ENCODE measurements at places on chromosomes 1 and 21.

DNA sequence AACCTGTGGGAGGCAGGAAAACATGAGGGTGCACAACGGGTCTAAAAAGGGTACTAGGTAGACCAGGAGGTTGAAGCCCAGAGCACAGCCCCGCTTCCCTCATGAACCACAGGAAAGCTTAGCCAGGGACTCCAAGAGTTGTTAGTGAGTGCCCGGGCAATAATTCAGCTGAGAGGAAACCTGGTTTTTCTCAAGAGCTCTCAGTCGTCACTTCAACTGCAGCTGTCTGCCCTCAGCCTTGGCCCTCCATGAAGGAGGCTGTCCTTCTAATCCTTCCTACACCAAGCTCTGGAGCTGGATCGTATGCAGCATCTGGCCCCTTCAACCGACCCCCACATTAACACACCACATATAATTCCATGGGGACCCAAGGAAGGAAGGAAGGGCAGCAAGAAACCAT is 77.0 kb upstream of the BACE2 start:
- no peak for DNase-seq

- DNase-seq: no peak
These were observed 19.9 kb upstream of the DNAJC6 start for GRCh38 chr1:65289449-65289848.

GRCh38 chr1:29506678-29507225 is 270.4 kb downstream of the PTPRU start:
- no peak for DNase-seq

- DNase-seq: no peak
These were observed at the start of gene TAS1R3 for GRCh38 chr1:1331068-1331965. TSS of gene TAS1R3 (plus strand) at chr1:1331280. CDS start at chr1:1331346, 66 bp downstream.

DNA sequence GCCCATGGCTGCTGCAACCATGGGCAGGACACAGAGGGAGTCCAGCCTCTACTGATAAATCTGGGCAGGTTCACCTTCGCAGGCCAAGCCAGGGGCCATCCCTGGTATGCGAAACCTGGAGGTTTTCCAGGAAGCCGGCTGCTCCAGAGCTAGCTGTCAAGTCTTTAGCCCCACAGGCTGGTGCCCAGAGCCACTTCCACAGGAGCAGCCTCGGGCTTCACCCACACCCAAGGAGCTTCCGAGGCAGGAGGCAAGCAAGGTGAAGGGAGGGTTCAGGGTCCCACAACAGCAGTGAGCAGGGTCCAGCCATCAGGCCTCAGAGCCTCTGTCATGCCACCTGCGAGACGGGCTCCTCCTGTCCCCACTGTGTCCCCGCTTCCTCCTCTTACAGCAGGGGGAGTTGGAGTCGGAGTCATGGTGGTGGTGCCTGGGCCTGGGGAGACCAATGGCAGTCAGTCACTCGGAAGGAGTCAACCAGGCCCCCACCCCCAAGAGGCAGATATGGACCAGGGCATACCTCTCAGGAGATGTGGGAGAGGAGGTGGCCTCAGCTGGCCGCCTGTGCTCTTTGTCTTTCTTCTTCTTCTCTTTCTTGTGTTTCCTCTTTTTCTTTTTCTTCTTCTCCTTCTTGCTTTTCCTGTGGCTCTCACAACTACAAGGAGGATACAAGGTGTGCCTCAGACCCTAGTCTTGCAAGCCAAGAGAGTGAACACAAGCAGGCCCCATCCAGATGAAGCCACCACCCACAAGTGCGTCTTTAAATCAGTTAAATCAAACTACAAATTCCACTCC is 2.1 kb downstream of the C1orf35 start:
- DNase-seq: no peak

DNA sequence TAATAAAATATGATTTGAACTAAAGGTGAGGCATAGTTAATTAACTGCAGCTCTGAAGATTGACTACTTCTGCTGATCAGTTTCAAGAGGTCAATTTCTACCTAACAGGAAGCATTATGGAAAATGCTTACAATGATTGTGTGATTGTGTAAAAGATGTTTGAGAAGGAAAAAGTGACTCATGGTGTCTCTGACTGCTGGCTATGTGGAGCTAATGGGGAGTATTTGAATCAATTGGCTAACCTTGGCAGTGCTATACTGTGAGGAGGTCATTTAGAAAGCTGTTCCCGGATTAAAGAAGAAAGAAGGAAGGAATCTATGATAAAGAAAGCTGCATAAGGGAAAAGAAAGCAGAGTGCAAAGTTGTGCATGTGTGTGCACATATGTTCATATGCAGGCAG is 376.5 kb downstream of the ADGRL2 start:
- DNase-seq: peak; percentile 35

DNA sequence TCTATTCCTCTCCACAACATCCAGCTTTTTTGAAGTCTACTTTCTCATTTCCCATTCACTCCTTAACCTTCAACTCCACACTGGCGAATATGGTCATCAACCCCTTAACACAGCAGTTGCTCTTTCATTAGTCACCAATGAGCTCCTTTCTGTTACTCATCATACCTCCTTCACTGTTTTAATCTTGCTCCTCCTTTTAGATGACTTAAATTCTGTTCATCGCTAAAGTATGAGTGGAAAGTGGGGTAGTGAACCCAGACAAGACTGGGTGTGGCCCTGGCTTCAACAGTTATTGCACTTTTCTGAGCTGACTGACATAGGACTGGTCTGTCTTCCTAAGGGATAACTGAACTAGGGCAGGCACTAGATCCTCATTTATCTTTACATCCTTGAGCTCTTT is 51.3 kb downstream of the AKT3 start:
- DNase-seq: peak; percentile 47

DNA sequence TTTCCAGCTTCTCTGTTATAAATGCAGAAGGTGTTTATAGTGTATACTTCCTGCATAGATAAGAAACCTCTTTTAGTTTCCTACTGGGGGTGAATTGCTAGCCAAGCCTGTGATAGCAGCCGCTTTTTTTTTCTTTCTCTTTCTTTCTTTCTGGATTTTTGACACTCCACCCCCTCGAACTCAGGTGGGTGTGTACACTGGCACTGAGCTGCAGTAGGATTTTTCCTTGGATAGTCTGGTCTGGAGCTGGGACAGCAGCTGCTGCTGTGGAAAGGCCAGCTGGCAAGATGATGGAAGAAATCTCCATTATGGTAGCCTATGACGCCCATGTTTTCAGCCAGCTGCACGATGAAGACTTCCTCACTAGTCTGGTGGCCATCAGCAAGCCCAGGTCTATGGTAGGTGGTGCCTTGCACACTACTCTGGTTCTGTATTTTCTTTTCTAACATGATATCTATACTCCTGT is 122.5 kb upstream of the CACYBP start:
- no peak for DNase-seq

- DNase-seq: no peak
These were observed 26.9 kb upstream of the LRRC3 start for GRCh38 chr21:44428281-44428960.

- DNase-seq: no peak
These were observed 243.0 kb downstream of the TRABD2B start for GRCh38 chr1:47754221-47754620.

GRCh38 chr1:94552071-94552586 is 10.6 kb upstream of the F3 start:
- DNase-seq: no peak

GRCh38 chr1:210132582-210132981 is 100.0 kb upstream of the SERTAD4 start:
- DNase-seq: peak; percentile 13

DNA sequence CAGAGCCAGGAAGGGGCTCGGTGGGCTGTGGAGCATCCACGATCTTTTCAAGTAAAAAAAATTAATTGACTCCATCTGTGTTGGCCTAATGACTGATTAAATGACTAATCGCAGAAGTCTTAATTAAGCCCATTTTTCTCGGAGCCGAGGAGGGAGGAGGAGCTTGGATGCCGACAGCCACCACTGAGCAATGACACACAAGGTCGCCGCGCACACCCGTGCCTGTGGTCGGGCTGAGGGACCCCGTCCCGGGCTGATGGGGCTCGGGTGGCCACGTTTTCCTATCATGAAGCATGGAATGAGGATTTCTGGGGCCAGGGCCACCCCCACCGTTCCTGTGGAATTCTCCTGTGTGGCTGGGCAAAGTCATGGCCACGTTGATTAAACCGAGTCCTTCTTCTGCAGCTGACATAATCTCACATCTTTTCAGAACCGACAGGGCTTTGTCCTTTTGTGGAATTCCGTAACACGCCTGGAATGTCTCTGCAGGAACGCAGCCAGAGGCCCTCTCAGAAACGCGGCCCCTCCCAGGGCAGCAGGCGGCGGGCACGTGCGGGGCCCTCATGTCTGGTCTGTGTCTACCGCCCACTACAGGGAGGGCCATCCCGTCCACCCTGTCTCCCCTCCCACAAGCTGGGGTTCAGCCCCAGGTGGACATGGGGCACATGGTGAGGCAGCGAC is 60.7 kb downstream of the MORN1 start:
- peak; percentile 58 for DNase-seq

GRCh38 chr1:223214261-223214807 is 71.3 kb upstream of the TLR5 start:
- DNase-seq: no peak

DNA sequence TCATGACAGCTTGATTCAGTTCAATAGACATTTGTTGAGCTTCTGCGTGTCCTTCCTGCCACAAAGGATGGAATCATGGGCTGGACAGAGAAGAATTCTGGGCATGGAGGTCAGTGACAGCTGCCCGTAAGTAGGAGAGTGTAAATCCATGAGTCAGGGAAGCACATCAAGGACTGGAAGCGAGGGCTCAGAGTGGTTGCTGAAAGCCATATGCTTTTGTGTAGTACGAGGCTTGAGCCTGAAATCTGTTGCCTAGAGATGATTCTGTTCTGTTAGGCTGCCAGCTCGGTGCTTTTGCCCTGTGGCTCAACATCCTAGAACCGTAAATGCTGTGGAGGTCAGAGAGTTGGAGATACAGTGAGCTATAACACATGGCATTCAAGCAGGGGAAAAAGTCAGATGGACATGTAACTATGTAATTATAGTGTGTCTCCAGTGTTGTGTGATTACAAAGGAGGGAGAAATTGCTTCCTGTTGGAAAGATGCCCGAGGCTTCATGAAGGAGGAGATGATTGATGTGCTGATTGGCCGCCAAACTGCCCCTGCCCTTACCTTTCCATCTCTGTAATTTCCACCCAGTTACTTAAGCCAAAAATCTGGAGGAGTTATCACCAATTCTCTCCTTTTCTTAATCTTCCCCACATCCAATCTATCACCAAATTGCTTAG is 92.8 kb upstream of the CACNA1E start:
- DNase-seq: no peak

DNA sequence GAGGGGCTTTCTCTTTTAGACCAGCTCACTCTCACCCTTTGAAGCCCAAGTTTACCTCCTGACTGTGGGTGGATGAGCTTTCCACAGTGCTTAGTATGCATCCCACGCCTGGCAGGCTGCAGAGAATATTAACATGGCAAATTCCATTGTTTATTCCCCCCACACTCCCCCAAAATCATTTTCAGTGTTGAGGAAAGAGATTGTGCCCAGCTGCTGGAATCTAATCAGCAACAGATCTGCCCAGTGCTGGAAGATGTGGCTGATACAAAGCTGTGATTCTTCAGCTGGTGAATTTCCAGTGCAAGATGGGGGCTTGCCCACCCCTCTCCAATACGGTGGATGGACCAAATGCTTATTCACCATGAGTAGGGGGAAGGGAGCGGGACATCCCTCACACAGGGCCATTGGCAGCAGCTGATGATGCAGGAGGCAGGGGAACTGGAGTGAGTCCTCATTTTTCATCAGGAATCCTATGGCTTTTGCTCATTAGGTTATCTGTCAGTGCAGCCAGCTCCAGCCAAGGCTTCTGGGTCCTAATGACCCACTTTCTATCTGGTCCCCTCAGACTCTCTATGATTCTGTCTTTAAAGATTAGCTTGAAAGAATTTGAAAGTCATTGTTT is 39.7 kb upstream of the KCNA3 start:
- DNase-seq: no peak

DNA sequence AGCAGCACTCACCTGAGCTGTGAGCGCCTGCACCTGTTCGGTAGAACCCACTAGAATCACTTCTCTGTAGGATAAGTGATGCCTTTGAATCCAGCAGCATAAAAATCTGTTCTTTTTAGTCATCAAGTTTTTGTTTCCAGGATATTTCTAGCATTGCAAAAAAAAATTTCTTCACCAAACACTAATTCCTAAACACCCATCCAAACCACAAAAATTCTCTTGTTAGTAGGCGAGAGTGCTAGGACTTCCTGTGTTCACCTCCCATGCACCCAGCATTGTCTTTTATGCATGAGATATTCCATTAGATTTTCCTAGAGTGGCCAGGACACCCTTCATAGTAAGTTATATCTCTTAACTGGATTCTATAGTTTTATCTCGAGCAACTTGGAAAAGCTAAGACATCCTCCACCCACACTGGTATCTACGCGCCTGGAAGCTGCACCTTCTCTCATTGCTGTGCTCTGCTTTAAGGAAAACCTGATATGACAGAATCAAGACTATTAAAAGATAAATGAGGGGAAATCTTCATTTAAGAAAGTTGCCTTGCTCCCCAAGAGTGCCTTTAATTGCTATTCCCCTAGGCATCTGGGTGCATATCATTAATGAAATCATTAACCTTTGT is 12.3 kb downstream of the SERTAD4 start:
- DNase-seq: no peak

GRCh38 chr1:26938004-26938658 is 16.6 kb downstream of the NUDC start:
- DNase-seq: no peak

DNA sequence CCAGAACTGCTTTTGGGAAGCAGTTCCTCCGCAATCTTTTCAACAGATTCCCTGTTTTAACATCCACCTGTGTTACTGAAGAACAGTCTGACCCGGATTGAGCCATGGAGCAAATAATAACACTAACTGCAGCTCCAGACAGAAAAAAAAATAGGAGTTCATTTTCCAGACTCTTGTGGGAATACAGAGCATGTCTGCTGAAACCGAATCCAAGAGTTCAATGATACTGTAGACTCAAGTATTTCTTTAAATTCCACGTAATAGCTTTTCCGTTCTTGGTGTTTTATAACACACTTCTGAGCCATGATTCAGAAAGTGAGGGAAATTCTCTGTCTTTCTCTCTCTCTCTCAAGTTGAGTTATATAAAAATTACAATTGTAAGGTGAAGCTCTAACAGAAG is 60.6 kb downstream of the DDAH1 start:
- DNase-seq: no peak

DNA sequence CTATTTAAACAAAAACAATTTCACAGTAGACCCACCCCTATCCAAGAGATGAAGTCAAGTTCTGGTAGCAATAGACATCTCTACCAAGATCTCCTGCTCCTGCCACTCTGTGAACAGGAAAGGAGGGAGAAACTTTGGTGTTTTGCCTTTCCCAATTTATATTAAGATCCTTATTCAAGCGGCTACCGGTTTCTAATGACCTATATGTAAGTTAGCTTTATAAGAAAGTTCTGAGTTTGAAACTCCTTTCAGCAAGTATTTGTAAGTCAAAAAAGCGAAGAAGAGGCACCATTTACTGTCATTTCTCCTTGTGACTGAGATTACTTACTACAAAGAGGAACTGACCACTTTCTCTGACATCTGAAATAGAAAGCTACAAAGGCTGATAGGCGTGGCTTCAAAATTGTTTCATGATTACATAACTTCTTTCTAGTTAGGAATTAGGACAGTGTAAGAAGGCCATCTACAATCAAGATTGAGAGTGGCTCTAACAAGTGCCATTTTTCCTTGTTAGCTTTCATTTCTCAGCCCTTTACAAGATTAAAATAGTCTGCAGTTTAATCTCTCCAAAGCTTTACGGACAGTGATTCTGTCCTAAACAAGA is at the start of gene MNDA:
MNDA (plus strand) TSS at position 448 of the 604 bp plus-strand sequence. CDS start 10,803 bp downstream, outside the sequence.
- no peak for DNase-seq

Data from fibroblast of the conjunctiva (primary cell).